ENCODE measurements at places on chromosomes 5 and 9. TPM values are rescaled to one million over a fixed set of nuclear protein-coding genes. Genes with fewer than 3 reads are reported as not detected.

Gene PAIP1
- 151 TPM for total RNA-seq

Gene GRXCR2
- not detected for total RNA-seq

Gene SPOCK1
- total RNA-seq: 20.1 TPM

Gene ACOT12
- total RNA-seq: not detected

Gene ACO1
- 30.9 TPM for total RNA-seq

Gene IFNE
- total RNA-seq: 0.34 TPM

Gene TRIP13
- total RNA-seq: 7.4 TPM

Gene PCDHB15
- 3.0 TPM for total RNA-seq

Gene ZBTB43
- total RNA-seq: 11.8 TPM

Gene PROB1
- 3.6 TPM for total RNA-seq

Gene BTNL3
- total RNA-seq: not detected

Gene COL5A1
- total RNA-seq: 92.6 TPM

Gene CNTFR
- 1.1 TPM for total RNA-seq

Gene TAS2R1
- total RNA-seq: not detected

Gene LAMC3
- 7.5 TPM for total RNA-seq

Gene SOWAHA
- 0.21 TPM for total RNA-seq

Gene SPINK4
- not detected for total RNA-seq

Gene DIPK1B
- 17.1 TPM for total RNA-seq

Gene SLC22A4
- 2.3 TPM for total RNA-seq

Gene TMEM174
- not detected for total RNA-seq

Gene SPATA31D4
- not detected for total RNA-seq

Gene IL5
- total RNA-seq: not detected

Gene NKD2
- total RNA-seq: 1.7 TPM

All from kidney epithelial cell (primary cell).